Cardiac septum (tissue), 1 donor: ENCODE measurements at places on chromosomes 11 and 22. TPM values are rescaled to one million over a fixed set of nuclear protein-coding genes. Genes with fewer than 3 reads are reported as not detected.

LMNTD2 gene
- 0.40 TPM for total RNA-seq

RCOR2 gene
- 4.8 TPM for total RNA-seq

- DNase-seq, result no peak
These were observed 4.8 kb downstream of the CLCF1 start for GRCh38 chr11:67368621-67369020.

GRCh38 chr11:61694602-61694939, 14.4 kb downstream of the DAGLA start:
- no peak for DNase-seq

DNA sequence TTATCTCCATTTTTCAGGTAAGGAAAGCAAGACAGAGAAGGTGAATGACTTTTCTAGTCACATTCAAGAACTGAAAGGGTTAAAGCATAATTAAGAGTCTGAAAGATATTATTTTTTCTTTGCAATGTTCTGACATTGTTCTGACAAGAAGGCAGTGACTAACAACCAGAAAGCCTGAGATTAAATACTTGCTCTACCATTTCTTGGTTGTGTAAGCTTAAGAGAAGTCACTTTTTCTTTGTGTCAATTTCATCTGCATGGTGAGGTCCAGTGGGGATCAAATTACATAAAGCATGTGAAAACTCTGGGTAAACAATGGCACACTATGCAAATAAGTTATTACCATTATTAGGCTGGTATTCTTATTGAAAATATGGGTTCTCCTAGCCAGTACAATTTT, 73.7 kb downstream of the PHF21A start:
- no peak for DNase-seq

- DNase-seq, result peak; percentile 77
These were observed 20.9 kb downstream of the PARVG start for GRCh38 chr22:44201665-44202064.

DNA sequence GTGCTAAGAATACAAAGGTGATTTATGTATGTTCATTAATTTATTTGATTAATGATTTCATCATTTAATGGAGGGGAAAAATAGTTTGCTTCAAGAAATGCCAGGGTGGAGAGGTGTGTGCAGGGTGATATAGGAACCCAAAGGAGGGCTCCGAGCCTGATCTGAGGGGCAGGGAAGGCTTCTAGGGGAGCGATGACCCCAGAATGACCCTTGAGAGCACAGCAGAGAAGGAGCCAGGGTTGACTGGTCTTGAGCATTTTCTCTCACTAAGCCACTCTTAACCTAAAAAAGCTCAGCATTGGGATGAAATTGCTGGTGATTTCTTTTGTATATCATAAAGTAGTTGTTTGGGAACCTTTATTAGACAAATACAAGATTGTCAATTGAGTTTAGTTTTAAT, 35.1 kb downstream of the HIPK3 start:
- DNase-seq, result no peak

ACCS gene
- 12.0 TPM for total RNA-seq

LDLRAD3 gene
- total RNA-seq, result 4.4 TPM

- no peak for DNase-seq
These were observed 135.2 kb downstream of the MAML2 start for GRCh38 chr11:96207459-96208449.

NTM gene
- total RNA-seq, result 3.4 TPM

DNA sequence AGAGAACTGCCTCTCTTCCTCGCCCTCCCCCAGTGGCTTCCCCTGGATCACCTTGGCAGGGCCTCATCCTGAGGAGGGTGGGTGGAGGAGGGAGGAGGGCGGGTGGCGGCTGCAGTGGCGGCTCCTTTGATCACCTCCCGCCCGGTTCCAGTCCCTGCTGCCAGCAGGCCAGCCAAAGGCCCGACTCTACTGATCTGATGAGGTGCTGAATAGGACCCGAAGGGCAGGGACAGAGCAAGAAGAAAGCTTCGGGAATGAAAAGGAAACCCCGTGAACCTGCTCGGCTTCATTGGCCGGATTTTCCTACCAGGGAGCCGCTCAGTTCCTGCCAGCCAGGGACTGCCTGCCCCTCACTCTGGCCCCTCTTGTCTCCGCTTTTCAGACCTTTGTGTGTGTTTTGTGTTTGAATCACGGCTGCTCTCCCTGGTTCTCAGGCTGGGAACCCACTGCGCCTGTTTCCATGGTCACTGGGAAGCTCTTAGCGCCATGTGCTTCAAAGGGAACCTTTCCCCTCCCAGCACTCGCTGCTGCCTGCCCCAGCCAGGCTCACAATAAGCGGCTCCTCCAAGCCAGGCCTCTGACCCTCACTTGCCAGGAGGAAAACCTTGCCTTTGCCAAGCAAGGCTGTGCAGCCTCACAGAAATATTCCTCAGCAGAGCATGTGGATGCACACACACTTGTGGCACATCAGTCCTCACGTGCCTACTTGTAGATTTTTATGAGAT, 56.8 kb downstream of the C22orf31 start:
- DNase-seq, result no peak

GRCh38 chr11:62719302-62719978, 7.8 kb downstream of the HNRNPUL2 start:
- no peak for DNase-seq

HBB gene
- 1,223 TPM for total RNA-seq

- no peak for DNase-seq
These were observed 122.2 kb downstream of the ARL14EP start for GRCh38 chr11:30445056-30445455.

KIF18A gene
- 0.27 TPM for total RNA-seq

GRCh38 chr11:120867531-120867930, 156.4 kb upstream of the TBCEL start:
- DNase-seq, result no peak

DNA sequence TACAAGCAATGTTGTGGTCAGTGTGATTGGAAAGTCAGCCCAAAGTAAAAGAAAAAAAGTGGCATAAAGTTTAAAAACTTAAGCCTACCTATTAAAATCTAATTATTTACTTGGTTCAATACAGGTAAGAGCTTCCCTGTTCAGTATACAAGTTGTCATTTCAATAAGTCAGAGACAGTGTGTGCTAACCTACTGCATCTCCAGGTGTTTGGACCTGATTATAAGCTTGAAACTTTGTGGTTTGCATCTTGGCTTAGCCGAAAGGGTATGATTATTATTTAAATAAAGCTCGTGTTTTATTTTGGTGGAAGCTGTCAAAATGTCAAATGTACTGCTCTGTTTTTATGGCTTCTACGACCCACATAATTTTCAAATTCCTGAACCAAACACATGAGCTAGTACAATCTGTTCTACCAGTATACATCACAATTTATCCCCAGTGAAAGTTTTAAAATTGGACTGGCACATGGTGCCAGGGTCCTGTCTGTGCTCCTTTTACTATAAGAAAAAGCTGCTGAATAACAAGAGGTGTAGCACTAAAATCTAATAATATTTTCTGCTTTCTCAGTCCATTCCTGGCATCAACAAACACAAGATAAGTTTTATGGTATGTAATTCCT, 103.9 kb upstream of the ANO3 start:
- no peak for DNase-seq

CCDC89 gene
- total RNA-seq, result 0.54 TPM

DNA sequence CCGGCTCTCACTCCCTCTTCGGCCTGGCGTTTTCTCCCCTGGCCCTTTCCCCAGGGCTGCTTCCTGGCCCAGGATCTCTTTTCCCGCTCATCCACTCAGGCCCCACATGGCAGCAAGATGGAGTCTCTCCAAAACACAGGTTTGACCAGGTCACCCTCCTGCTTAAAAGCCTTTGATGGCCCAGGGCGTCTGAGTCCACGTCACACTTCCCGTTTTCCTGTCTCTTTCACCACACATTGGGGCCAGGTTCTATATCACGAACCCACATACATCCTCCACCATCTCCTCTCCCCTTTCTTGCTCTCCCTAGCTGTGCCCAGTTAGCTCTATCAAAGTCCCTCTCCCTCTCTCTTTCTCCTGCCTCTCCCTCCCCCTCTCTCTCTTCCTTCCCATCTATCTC, 7.8 kb upstream of the LRRC32 start:
- no peak for DNase-seq

MYBPC3 gene
- total RNA-seq, result 1,860 TPM

DNA sequence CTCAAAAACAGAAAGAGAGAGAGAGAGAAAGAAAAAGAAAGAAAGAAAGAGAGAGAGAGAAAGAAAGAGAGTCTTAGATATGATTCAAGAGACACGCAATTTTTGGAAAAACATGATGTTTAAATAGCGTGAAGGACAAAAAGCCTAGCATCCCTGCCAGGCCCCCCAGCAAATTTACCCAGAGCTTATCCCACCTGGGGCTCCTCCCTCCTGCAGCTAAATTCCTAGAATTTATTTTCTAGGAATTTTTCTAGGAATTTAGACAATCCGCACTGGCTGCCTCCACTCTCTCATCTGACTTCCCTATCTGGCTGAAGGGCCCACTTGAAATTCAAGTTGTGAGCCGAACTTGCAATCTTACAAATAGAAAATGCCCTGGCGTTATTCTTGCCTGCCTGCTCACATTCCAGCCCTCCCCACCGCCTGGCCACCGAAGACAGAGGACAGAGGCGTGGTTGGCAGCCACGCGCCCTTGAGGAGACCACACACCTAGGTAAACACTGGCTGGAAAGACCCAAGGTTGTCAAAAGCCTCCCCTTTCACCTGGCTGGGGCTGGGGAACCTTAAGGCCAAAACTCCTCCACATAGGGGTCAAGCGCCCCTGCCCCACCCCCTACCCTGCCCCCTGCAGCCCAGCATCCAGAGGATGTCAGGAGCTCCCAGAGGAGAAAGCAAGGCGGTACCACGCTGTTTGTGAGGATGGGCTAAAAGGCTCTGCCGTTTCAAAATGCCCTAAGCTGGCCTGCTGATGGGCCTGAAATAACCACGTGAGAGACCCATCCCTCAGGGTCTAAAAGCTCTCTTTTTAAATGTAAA, 42.2 kb downstream of the AHNAK start:
- DNase-seq, result no peak

SCGB1C1 gene
- not detected for total RNA-seq

DNA sequence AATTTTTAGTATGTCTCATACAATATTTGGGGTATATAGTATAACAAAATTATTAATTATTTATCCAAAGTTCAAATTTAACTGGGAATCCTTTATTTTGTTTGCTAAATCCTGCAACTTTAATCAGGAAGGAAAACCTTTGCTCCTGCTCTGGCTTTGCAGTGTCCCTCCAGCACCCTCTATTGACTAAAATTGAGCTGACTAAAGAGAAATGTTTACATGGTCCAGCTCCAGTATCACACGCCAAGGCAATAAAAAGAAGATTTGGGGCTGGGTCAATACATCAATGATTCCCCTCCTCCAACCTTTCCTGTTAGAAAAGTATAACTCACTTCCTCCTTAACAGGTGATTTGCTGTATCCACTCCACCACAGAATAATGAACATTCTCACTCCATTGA, 153.0 kb upstream of the LRRC4C start:
- no peak for DNase-seq

CASP5 gene
- not detected for total RNA-seq

- DNase-seq, result no peak
These were observed 70.8 kb downstream of the KCNJ1 start for GRCh38 chr11:128796270-128796669.

LIF gene
- 0.78 TPM for total RNA-seq
